IMR-90 (cell line): ENCODE measurements at places on chromosomes 4 and X. TPM values are rescaled to one million over a fixed set of nuclear protein-coding genes. Genes with fewer than 3 reads are reported as not detected.

- no peak for DNase-seq
These were observed at the start of gene CRLF2 for GRCh38 chrX:1212532-1212931. Gene CRLF2, minus strand, starts transcription at chrX:1212649. Its CDS starts 15 bp downstream, at chrX:1212634.

PRICKLE3 gene
- total RNA-seq = 3.1 and 3.4 TPM in 2 replicates

- DNase-seq = peak; percentile 87
These were observed 69.6 kb upstream of the MTNR1A start for GRCh38 chr4:186624951-186625350.

DNA sequence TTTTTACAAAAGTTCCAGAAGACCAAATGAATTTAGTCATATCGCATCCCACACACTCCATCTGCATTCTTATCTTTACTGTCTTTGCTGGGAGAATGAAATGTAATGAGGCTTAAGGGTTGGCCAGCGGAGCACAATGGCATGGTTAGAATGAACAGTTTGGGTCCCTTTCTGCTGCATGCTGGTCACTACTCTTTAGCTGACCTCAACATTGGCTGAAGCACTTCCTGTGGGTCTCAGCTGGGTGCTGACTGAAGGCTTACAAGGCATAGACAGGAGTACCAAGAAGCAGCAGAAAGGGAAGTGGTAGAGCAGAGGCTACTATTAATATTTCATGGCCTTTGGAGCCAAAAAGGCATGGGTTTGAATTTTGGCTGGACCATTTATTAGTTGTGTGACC lies 159.4 kb upstream of the GPC4 start:
- DNase-seq = no peak

GRCh38 chrX:24266996-24267395 lies 46.9 kb downstream of the SUPT20HL2 start:
- DNase-seq = peak; percentile 44

DNA sequence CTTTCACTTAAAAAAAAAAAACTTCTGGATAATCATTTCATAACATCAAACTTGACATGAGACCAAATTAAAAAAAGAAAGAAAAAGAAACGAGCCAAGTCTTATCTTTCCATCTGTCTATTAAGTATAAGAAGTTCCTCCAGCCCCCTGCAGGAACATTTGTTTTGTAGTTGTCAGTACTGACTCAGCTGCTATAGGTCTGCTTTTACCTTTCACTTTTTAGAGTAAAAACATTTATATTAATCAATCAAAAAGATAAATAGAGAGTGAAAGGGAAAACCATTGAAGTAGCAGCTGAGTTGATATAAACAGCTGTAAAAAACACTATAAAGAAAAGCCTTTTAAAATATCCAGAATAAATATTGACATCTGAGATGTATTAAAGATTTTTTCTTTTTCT lies 46.1 kb downstream of the CCDC158 start:
- DNase-seq = no peak

- DNase-seq = peak; percentile 4
These were observed 19.9 kb downstream of the CC2D2A start for GRCh38 chr4:15489551-15489950.

- DNase-seq = peak; percentile 59
These were observed 16.3 kb downstream of the MAML3 start for GRCh38 chr4:140137671-140138070.

MAGED1 gene
- total RNA-seq = 415 and 484 TPM in 2 replicates

DNA sequence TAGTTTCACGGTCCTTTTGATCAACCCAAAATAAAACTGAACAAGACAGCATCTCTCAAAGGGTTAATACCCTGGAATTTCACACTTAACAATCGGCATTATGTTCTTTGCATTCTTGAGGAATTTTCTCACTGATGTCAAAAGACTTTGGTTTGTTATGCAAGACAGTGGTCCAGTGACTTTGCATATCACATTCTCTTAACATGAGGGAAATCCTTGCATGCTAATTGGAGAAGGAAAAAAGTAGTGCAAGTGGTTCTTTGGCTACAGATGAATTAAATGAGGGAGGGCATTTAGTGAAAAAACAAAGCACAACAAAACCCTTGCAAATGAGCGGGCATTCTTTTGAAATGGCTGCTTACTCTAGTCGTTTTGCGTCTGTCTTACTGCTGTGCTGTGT lies 105.1 kb upstream of the LIMCH1 start:
- DNase-seq = peak; percentile 8

SLITRK2 gene
- total RNA-seq = not detected in 2 replicates

PPP4R3C gene
- not detected in 2 replicates for total RNA-seq

DNA sequence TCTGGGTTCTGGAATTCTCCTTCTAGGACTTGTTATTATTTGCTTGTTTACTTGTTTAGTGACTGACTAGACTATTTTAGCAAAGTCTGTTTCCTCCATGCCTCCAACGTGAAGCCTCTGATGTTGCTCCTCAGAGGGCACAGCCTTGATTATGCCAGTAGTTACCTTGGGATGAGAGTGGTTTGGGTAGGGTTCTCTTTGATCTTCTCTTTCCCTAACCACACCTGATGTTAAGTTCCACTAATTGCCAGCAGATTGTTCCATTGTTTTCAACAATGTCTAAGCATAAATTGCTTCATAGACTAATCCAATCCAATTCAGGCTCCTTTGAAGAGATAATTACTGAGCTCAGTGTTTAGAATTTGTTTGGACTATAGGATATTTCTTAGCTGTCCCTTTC lies 352.7 kb upstream of the DIPK2B start:
- no peak for DNase-seq

GRCh38 chrX:139724626-139725025 lies 16.7 kb upstream of the MCF2 start:
- no peak for DNase-seq

DNA sequence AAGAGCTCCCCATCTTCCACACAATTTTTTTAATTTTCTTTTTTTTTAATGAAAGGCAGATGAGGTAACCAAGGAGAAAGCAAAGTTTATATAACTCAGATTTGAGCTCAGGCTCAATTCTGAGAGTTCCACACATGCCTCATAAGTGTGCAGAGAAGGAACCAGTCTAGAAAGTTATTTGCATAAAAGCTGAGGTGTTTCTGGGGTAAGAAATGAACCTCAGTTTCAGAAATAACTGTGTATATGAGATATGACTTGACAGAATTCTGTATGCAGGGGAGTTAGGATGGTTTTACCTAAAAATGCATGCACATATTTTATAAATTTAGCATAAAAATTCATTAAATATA lies 51.3 kb downstream of the DTHD1 start:
- no peak for DNase-seq

DNA sequence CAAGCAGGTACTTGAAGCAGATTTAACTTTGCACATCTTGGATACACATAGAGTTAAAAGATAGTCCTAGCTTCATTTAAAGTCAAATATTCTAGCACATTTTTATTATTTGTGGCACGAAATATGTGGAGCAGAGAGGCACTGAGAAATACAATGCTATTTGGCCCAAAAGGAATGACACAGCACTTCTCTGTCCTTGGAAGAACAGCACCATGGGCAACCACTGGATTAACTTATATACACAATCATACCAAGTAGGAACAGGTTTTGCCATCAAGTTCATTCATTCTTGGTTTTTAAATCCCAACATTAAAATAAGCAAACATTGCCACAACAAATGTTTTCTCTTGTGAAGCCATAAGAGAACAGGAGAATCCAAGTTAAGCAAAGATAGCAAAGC lies 924 bp upstream of the ENAM start:
- DNase-seq = no peak

GAR1 gene
- 1.1 and 4.4 TPM in 2 replicates for total RNA-seq

TMPRSS11F gene
- total RNA-seq = not detected in 2 replicates

DNA sequence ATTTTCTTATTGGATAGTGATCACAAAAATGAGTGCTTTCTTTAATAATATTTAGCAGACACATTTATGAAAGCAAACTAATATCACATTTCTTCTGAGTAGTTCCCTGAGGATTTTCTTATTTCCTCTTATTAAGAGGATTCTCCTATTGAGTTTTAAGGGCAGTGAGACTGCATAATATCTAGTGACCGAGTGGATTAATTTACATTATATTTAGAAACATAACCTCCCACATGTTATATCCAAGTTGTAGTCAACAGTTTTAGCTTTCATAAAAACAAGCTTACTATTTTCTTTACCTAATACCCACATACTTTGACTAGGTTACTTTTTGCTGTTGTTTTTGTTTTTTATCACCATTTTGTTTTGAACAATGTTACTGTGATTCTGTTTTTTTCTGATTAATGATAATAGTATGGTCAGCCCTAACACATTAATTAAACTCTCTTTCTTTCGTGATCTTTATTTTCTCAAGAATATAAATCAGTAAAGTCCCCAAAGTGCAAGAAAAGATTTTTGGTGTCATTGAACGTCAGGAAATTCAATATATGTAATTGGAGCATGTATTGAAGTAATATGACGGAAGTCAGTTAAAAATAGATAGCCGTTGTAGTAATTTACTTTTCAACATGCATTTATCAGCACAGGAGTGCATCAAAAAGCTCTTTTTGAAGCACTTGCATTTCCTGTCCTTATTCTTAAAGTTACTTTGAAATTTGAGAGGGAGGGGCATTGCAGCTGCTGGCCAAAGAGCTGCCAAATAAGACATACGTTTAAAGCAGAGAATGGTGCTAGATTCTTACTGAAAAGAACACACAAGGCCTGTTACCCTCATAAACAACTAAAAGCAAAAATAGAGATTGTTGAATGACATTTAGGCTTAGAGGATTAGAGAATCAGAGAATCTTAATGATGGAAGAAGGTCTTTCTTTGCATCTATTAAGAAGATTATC lies 25.2 kb downstream of the DDIT4L start:
- no peak for DNase-seq

PLP1 gene
- total RNA-seq = 0.18 and 0.28 TPM in 2 replicates

GRCh38 chrX:81957900-81958545 lies 756.1 kb downstream of the SH3BGRL start:
- DNase-seq = peak; percentile 1

DNA sequence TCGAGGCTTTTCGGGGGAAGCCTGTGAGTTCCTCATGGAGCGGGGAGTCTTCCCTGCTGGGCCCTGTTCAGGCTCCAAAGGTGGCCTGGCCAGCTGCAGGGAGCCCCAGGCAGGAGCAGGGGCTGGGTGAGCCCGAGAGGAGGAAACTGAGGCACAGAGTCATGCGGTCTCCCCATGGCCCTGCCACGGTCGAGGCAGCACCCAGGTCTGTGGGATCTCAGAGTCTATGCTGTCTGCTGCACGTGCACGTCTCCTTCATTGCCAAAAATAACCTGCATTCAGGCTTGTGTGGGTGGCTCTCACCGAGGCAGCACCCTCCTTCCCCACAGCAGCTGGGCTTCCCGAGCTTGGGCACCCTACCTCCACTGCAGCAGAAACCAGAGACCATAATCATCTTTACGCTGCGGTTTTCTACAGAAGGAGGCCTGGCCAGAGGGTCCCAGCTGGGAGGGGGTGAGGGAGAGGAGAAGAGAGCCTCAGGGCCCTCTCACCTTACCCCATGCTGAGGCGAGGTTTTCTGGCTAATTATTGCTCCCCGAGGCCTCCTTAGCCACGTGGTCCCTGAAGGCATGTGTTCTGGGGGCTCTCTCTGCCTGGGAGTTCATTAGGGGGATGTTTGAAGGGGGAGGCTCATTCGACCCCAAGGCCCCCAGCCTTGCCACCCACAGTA lies 64.3 kb downstream of the CPZ start:
- no peak for DNase-seq

GRCh38 chr4:131013226-131013625 lies 1917.3 kb downstream of the C4orf33 start:
- DNase-seq = no peak

- no peak for DNase-seq
These were observed 3.4 kb upstream of the MAML3 start for GRCh38 chr4:140157341-140157740.

MGAT4D gene
- total RNA-seq = not detected in 2 replicates

BEND2 gene
- not detected in 2 replicates for total RNA-seq

GRCh38 chr4:177077095-177077971 lies 232.3 kb upstream of the NEIL3 start:
- DNase-seq = no peak

DNA sequence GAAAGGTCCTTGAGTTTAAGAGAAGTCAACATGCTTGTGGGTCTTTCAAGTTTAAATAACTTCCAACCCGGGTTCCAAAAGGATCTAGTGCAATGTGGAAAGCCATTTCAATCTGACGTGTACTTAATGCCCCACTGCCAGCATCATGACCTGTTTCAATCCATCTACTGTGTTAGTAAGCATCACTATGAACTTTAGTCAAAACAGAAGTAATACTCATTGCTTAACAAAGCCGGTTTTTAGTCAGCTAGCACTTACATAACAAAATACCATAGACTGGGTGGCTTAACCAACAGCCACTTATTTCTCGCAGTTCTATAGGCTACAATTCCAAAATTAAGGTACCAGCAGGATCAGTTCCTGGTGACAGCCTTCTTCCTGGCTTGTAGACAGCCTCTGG lies 677.5 kb downstream of the DMD start:
- no peak for DNase-seq

HEPH gene
- 16.4 and 23.5 TPM in 2 replicates for total RNA-seq

GRCh38 chrX:134929808-134930207 lies 61.0 kb upstream of the SMIM10 start:
- no peak for DNase-seq

- no peak for DNase-seq
These were observed 243.0 kb downstream of the PALLD start for GRCh38 chr4:168739886-168740285.

CHRDL1 gene
- 0.28 and 0.36 TPM in 2 replicates for total RNA-seq

GRCh38 chr4:101730291-101731117 lies 60.0 kb upstream of the BANK1 start:
- DNase-seq = peak; percentile 70

GRCh38 chr4:7784131-7784870 lies 155.4 kb downstream of the AFAP1 start:
- no peak for DNase-seq

GRCh38 chrX:123525123-123525725 lies 207.6 kb downstream of the THOC2 start:
- no peak for DNase-seq

DNA sequence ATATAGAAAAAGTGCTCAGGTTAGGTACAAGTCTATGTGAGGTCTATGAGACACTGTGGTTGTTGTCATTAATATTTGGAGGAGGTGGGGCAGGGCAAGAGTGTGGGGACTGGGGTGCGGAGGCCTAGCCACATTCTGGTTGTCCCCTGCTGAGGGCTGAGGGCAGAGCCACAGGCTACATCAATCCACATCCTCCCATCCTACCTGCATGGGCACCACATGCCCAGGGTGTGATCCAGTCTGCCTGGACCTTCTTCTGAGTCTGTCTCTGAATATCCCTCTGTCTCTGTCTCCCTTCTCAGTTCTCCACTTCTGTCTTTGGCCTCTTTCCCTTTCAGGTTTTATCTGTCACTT lies 1.2 kb upstream of the GATA1 start:
- no peak for DNase-seq

GRCh38 chrX:14738643-14739042 lies 134.2 kb downstream of the FANCB start:
- peak; percentile 10 for DNase-seq

- no peak for DNase-seq
These were observed 51.9 kb downstream of the RBM47 start for GRCh38 chr4:40577588-40578253.

PDGFC gene
- 90.7 and 105 TPM in 2 replicates for total RNA-seq

DNA sequence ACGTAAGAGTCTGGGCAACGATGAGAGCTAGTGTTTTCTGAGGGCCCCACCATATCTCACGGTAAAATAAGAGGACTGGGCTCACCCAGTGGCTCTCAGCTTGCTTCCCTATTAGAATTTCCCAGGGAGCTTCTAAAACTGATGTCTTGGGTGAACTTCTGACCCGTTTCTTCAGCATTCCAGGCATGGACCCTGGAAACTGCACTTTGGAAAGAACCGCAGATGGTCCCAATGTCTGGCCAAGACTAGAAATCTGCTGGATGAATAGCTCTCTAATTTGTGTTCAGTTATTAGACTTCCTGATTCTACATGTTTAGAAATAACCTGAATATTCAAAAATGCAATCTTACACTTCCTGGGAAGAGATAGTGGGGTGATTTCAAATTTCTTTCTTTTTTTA lies 127.8 kb downstream of the ANOS1 start:
- DNase-seq = no peak

ETDA gene
- not detected in 2 replicates for total RNA-seq
